Stomach (tissue), 19 donors: ENCODE measurements at places on chromosomes 16 and 17.
A peak's percentile ranks its signal among the peaks of the same experiment; 100 is the strongest.

DNA sequence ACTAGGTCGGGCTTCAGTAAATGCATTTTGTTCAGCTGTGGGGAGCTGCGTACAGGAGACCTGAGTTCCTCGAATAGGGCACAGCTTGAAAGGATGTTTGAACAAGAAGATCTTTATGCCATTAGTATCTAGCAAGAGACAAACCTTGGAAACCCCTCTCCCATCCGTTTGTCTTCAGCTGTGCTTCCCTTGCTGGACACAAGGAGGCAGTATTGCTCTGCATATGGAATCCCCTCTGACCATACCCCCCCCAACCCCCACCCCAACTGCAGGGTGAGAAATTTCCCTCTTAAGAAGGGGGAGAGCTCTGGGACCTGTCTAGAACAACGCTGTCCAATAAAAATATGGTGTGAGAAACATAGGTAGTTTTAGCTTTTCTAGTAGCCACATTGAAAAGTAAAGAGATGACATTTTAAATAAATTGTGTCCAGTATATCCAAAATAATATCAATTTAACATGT lies 1.6 kb downstream of the MRM1 start:
- peak; percentile 82 for DNase-seq

- DNase-seq, result peak; percentile 67
These were observed 1.0 kb downstream of the ORAI3 start for GRCh38 chr16:30949650-30950515.

GRCh38 chr17:8766731-8767130 lies 8.4 kb upstream of the SPDYE4 start:
- DNase-seq, result no peak

GRCh38 chr16:54067322-54068065 lies 219.1 kb downstream of the IRX3 start:
- DNase-seq, result no peak

DNA sequence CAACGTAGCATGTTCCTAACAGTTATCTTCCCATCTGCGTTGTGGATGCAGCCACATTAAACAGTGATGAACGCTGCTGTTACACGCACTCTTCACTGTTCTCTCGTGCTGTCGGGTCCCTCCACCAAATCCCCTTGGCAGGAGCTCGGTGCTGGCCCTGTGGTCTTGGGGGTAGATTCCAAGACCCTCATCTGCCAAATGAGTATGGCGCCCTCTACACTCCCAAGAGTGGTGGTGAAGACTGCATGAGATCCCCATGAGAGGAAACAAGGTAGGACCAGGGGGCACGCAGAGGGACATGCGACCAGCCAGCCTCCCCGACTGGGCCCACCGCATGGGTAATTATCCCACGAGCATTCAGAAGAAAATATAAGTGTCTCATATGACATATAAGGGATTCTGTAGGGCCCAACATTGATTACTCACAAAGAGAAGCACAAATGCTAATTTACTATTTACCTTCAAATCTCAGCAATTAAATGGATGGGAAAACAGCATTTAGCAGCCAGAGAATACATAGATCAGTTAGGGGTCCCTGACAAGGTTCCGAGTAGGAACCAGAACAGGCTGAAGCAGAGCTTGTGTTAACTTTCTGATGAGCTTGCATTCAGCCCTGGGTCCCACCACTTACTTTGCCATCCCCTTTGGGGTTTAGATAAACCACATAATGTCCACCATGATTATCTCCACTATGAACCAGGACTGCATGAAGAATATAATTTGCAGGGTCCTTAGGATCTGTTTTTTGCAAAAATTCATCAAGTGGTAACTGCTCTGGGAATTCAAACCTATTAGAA lies 23.8 kb downstream of the LITAFD start:
- no peak for DNase-seq

DNA sequence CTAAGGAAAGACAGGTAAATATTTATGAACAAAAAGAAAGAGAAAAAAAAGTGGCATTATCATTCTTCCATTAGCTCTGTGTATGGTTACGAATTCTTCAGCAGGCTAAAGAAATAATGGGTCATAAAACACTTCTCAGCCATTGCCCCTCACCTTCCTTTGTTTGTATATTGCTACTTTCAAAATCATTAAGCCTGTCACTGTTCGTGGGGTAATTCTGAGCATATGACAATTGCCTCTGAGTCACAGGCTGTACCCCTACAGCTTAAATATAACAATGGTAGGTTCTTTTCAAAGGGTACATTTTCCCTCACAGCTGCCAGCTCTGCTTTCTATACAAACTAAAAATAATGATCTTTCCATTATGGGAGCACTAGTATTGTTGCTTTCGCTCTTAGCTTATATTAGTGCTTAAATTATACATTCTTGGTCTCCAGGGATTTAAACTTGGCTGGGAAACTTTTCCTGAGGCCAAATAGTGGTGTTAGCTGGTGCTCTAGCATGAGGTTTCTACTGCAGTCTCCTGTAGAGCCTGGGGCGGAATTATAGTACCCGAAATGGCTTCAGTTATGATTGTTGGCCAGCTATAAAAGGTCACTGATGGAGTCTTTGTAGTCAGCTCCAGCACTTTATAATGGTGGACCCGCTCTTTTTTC lies 74.7 kb upstream of the CDH11 start:
- peak; percentile 48 for DNase-seq

DNA sequence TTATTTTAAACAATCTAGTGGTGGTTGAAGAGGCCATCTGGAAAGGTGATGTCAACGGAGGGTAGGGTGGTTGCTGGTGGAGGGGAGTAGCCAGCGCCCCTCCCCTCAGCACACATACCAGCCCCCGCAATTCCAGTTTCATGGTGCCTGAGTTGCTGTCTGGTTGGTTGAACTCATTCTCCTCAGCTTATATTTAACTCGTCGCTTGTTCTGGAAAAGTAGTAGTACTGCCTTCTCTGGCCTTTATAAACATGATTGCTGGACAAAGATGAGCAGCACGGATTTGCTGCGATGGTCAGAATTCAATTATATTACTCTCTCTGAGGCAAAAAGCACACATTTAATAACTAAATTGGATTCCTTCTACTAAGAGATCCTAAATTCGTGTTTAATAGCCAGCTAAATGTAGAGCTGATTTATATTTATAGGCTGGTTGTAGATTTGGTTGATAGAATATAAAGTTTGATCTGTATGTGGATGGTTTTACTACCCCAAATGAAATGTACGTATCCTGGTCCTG lies 238.0 kb upstream of the TBX2 start:
- no peak for DNase-seq

DNA sequence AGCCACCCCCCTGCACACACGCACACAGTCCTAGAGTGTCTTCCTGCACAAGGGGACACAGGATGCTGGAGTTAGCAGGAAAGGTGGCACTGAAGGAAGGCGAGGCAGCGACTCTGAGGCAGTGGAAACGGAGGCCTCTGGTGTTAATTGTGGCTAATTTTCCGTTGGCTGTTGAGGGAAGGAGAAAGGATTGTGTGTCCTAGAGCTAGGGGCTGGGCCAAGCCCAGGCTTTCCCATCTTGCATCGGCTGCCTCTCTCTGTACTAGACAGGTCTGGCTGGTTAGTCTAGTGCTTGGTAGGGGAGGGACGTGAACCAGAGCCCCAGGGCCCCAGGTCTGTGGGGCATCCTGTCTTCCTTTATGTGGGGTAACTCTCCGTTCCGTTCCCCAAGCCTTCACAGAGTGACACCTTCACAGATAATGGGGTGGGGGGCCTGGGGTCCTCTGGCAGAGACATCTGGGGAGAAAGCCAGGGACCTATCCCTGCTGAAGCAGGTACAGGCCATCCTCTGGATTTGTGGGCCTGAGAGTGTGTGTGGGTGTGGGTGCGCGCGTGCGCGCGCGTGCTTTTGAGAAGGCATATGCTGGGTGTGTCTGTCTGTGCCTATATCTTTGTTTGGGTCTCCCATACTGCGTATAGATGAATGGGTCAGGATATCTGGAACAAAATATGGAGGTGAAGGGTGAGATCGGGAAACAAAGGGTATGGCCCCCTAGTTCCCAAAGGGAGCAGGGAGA lies at the start of gene CHD3:
CHD3 (plus strand) TSS at position 606 of the 737 bp plus-strand sequence. CDS start 212 bp downstream, outside the sequence.
- peak; percentile 61 for DNase-seq

DNA sequence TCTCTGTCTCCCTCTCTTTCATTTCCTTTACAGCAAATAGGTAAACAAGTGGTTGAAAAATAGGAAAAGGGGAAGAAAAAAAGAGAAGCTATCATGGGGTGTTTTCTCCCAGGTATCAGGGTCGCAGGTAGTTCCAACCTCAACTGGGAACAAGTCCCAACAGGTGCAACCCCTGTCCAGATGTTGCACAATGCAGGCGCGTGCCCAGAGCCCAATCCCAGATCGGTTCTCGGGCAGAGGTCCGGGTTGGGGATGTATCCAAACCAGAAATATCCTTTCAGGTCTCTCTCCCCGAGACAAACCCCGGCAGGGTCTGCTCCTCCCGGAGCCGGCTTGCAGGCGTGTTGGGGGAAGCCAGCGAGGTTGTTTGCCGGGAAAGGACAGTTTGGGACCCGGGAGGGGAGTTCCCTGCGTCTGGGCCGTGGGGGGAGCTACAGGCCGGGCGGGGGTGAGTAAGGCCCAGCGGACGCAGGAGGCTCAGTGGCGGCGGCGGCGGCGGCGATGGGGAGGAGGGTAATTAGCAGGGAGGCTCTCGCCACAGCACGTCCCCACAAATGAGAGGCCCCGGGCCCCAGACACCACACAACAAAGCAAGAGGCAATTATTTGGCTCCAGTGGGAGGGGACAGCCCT lies 21.2 kb upstream of the SP6 start:
- peak; percentile 40 for DNase-seq

GRCh38 chr17:47719411-47720152 lies 13.5 kb upstream of the TBX21 start:
- no peak for DNase-seq

GRCh38 chr16:88977018-88977811 lies at the start of gene CBFA2T3:
CBFA2T3 (minus strand) TSS chr16:88977207; CDS start chr16:88976807, 400 bp downstream.
- peak; percentile 86 for DNase-seq

GRCh38 chr16:15538507-15538906 lies 104.1 kb downstream of the BMERB1 start:
- no peak for DNase-seq

DNA sequence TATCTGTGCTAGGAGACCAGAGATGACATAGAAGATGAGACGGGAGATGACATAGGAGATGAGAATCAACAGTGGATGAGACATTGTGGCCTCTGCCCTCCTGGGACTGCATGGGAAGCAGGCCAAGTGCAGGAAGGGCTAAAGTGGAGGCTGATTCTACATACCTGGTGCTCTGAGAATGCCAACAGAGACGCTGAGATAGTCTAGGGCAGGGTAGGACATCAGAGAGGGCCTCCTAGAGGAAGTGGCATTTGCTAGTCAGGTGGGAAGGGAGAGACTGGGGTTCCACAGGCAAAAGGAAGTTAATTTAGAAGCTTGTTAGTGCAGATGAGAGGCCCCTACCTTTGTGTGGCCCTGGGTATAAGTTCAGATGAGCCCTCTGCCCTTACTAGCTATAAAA lies 224.2 kb downstream of the CBLN1 start:
- DNase-seq, result no peak

GRCh38 chr16:29743827-29744531 lies 1.8 kb downstream of the C16orf54 start:
- no peak for DNase-seq

- peak; percentile 42 for DNase-seq
These were observed 106.3 kb upstream of the ZFHX3 start for GRCh38 chr16:73154063-73154870.

- DNase-seq, result peak; percentile 52
These were observed 7.1 kb upstream of the LGALS3BP start for GRCh38 chr17:78986649-78987328.

GRCh38 chr16:87015021-87015420 lies 302.2 kb downstream of the C16orf95 start:
- no peak for DNase-seq

DNA sequence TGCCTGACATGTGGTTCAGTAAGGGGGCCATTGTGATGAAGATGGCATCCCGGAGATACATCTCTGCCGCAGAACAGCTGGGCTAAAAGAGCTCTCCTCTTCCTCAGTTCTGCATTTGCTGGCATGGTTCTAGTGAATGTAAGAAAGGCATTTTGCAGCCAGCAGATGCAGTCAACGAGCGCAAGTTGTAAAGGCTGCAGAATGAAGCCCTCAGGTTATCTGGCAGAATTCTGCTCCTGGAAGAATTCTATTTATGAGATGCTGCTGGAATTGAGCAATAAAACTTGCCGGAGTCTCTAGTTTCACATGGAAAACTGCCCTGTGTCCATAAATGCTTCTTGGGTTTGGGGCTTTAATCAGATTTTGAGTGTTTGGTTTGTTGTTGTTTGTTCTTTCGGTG lies 176.8 kb upstream of the HSBP1 start:
- DNase-seq, result no peak

- DNase-seq, result no peak
These were observed 1.7 kb upstream of the THRA start for GRCh38 chr17:40060887-40061608.

DNA sequence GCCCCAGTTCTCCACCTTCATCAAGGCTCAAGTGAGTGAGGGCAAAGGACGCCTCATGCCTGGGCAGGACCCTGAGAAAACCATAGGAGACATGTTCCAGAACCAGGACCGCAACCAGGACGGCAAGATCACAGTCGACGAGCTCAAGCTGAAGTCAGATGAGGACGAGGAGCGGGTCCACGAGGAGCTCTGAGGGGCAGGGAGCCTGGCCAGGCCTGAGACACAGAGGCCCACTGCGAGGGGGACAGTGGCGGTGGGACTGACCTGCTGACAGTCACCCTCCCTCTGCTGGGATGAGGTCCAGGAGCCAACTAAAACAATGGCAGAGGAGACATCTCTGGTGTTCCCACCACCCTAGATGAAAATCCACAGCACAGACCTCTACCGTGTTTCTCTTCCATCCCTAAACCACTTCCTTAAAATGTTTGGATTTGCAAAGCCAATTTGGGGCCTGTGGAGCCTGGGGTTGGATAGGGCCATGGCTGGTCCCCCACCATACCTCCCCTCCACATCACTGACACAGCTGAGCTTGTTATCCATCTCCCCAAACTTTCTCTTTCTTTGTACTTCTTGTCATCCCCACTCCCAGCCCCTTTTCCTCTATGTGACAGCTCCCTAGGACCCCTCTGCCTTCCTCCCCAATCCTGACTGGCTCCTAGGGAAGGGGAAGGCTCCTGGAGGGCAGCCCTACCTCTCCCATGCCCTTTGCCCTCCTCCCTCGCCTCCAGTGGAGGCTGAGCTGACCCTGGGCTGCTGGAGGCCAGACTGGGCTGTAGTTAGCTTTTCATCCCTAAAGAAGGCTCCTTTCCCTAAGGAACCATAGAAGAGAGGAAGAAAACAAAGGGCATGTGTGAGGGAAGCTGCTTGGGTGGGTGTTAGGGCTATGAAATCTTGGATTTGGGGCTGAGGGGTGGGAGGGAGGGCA lies 9.7 kb downstream of the FKBP10 start:
- DNase-seq, result no peak

DNA sequence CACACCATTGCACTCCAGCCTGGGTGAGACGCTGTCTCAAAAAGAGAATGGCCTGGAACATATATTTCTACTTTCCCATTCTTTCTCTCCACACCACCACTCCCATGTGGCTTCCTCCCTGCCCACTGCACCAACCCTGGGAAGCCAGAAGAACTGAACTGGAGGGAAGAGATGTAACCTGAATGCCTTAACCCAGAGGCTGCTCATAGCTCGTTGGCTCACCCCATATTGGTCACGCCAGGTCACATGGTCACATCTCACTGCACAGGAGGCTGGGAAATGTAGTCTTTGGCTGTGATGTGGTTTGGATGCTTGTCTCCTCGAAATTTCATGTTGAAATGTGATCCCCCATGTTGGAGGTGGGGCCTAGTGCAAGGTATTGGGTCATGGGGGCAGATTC lies 5.9 kb upstream of the DNAH17 start:
- DNase-seq, result no peak

GRCh38 chr16:1318268-1318545 lies 8.8 kb downstream of the UBE2I start:
- no peak for DNase-seq

- peak; percentile 75 for DNase-seq
These were observed 67.5 kb downstream of the SEC14L1 start for GRCh38 chr17:77208217-77208808.

GRCh38 chr17:67575325-67575724 lies 142.4 kb upstream of the NOL11 start:
- peak; percentile 72 for DNase-seq
